ENCODE measurements at places on chromosomes 1 and 21. TPM values are rescaled to one million over a fixed set of nuclear protein-coding genes. Genes with fewer than 3 reads are reported as not detected.

DNA sequence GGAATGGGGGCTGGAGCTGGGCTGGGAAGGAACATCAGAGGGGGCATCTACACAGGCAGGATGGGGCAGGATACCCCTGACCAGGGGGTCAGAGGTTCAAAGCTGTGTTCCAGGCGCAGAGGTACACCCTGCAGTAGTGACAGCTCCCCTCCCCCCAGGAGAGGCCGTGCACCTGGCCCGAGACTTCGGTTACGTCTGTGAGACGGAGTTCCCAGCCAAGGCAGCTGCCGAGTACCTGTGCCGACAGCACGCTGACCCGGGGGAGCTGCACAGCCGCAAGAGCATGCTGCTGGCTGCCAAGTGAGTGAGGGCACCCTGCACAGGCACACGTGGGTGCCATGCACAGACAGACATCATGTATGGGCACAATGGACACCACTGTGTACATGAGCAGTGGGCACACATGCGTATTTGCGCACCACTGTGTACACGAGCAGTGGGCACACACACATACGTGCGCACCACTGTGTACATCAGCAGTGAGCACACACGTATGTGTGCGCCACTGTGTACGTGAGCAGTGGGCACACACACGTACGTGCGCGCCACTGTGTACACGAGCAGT, 17.4 kb downstream of the TFAP2E start:
- peaks cover 12% of the 10 kb centered on the region for H3K4me1 ChIP-seq
- no peak for DNase-seq
- H3K27ac ChIP-seq, result no peak overlapping the region

GRCh38 chr1:81679942-81680341, 120.8 kb upstream of the ADGRL2 start:
- H3K27me3 ChIP-seq, result no peaks in the 10 kb centered on the region
- H3K27ac ChIP-seq, result no peak overlapping the region
- no peak overlapping the region for H3K4me3 ChIP-seq
- H3K4me1 ChIP-seq, result no peaks in the 10 kb centered on the region

DNA sequence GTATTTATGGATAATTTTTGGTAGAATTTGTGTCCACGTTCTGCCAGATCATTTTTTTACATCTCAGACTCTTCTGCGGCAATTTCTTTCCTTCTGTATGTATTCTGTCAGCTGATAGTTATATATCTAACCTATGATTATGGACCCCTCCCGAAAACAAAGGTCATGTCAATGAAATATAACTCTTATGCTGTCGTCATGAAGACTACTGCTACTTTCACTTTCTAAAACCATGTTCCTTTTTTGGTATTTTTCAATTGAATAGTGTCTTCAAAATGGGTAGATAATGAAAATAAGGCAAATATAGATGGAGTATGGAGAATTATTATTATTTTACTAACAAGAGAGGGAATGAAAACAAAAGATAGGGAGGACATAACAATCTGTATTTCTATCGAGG, 3.2 kb downstream of the ANGPTL1 start:
- peaks cover 8% of the 10 kb centered on the region for H3K4me1 ChIP-seq
- no peak overlapping the region for H3K4me3 ChIP-seq
- no peak for DNase-seq
- no peaks in the 10 kb centered on the region for H3K27me3 ChIP-seq

DNA sequence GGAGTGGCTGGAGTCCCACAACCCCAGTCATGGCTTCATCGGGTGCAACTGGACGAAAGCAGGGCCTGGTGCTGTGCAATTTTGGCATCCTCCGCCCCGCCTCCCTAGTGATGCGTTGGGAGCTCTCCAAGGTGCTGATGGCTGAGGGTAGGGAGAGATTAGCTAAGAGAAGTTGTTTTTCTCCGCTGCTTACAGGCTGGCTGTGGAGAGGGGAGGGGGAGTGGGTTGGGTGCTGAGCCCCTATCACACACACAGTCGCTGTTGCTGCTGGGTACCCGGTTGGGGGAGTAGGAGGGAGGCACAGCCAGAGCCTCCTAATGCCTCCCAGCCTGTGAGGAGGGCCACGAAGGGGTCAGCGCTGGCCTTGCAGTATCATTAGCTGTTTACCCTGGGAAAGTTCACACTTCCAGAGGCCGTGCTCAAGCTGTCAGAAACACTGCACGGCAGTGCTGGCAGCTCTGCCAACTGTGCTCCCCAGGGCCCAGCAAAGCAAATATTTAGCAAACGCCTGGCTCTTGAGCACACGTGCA, 110.0 kb downstream of the GRIK3 start:
- H3K36me3 ChIP-seq, result no peaks in the 10 kb centered on the region
- no peaks in the 10 kb centered on the region for H3K4me1 ChIP-seq
- H3K27me3 ChIP-seq, result peaks cover 6% of the 10 kb centered on the region
- DNase-seq, result peak; percentile 73
- H3K27ac ChIP-seq, result no peak overlapping the region
- H3K4me3 ChIP-seq, result no peak overlapping the region

- H3K36me3 ChIP-seq, result no peaks in the 10 kb centered on the region
- H3K27ac ChIP-seq, result no peak overlapping the region
- H3K4me3 ChIP-seq, result no peak overlapping the region
- H3K4me1 ChIP-seq, result peaks cover 11% of the 10 kb centered on the region
- H3K27me3 ChIP-seq, result no peaks in the 10 kb centered on the region
- DNase-seq, result no peak
Observed at GRCh38 chr1:11930571-11931445, 3.7 kb upstream of the PLOD1 start.

GRCh38 chr21:29376556-29376955, 77.8 kb downstream of the BACH1 start:
- peaks cover 9% of the 10 kb centered on the region for H3K36me3 ChIP-seq
- H3K4me1 ChIP-seq, result peaks cover 20% of the 10 kb centered on the region
- H3K4me3 ChIP-seq, result no peak overlapping the region
- H3K27me3 ChIP-seq, result no peaks in the 10 kb centered on the region
- DNase-seq, result peak; percentile 78

FAM78B gene
- total RNA-seq, result 0.34 TPM

SERPINC1 gene
- not detected for total RNA-seq

SPATA46 gene
- total RNA-seq, result not detected

All from activated CD4-positive, alpha-beta T cell treated with anti-CD3 and anti-CD28 coated beads for 36 hours (primary cell).